ENCODE measurements at places on chromosomes 12 and 14.

GRCh38 chr12:7242176-7243101 lies 53.0 kb downstream of the PEX5 start:
- no peak for DNase-seq

DNA sequence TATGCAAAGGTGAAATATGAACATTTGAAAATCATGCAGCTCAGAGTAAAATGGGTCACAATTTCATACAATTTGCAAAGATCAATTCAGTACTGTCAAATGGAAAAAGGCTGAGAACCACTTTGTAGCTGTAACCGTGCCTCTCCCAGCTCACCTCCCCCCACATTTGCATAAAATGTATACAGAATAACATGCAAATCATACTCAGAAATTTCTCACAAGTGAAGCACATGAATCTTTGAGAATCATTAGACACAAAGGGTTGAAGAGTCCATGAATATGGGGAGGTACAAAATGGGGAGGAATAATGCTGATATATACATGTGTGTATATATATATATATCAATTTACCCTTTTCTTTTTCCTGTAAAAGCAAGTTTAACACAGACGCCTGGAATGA lies 162.1 kb downstream of the APAF1 start:
- no peak for DNase-seq

- no peak for DNase-seq
These were observed 64.2 kb downstream of the GALNT9 start for GRCh38 chr12:132265056-132265800.

- no peak for DNase-seq
These were observed 57.0 kb downstream of the BBS10 start for GRCh38 chr12:76290963-76291859.

GRCh38 chr12:57430112-57430930 lies 522 bp downstream of the R3HDM2 start:
- DNase-seq, result no peak

DNA sequence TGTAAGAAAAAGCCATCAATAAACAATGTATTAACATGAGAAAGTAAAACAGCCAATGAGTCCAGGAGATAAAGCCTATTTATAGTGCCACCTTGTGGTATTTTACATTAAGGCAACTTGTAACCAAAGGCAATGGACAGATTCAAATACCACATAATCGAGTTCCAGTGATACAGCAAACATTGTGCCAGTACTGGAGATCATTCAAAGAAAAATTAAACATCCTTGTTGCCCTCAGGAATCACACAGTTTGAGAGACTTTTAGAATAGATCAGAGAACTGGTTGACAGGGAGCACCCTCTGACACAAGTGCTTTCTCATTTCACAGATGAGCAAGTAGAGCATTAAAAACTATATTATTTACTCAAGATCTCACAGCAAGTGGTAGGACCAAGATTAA lies 98.1 kb downstream of the DDHD1 start:
- peak; percentile 17 for DNase-seq

DNA sequence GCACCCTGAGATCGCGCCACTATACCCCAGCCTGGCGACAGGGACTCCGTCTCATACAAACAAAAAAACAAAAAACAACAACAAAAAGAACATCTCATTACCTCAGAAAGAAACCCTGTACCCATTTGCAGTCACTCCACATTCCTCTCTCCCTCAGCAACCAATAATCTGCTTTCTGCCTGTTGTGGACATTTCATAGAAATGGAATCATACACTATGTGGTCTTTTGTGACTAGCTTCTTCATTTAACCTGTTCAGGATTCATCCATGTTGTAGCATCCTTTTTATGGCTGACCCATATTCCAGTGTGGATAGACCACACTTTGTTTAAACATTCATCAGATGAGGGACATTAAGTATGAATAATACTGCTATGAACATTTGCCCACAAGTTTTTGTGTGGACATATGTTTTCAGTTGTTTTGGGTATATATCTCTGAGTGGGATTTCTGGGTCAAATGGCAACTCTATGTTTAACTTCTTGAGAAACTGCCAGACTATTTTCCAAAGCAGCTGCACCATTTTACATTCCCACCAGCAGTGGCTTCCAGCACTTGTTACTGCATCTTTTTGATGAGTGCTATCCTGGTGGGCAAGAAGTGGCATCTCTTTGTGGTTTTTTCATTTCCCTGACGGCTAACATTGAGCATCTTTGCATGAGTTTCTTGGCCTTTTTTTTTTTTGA lies 5.9 kb upstream of the RCOR1 start:
- no peak for DNase-seq

GRCh38 chr12:88493636-88494035 lies 86.6 kb downstream of the KITLG start:
- no peak for DNase-seq

- no peak for DNase-seq
These were observed 25.9 kb upstream of the COL2A1 start for GRCh38 chr12:48030173-48030650.

GRCh38 chr12:118946256-118946655 lies 35.1 kb upstream of the SRRM4 start:
- no peak for DNase-seq

DNA sequence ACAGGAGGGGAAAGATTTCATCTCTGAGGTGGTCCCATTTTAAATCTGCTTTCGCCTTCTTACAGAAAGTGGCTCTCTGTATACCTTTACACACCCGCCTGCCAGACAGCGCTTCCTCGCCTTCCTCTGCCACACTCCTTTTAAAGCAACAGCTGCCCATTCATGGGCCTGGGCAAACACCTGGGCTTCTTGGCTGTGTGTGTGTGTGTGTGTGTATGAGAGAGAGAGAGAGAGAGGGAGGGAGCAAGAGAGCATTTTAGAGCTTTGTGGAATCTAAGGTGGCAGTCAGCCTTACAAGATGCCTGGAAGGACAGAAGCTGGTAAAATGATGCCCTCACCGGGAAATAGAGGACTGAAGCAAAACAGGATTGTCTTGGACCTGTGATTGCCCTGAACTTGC lies 20.0 kb downstream of the PTHLH start:
- no peak for DNase-seq

DNA sequence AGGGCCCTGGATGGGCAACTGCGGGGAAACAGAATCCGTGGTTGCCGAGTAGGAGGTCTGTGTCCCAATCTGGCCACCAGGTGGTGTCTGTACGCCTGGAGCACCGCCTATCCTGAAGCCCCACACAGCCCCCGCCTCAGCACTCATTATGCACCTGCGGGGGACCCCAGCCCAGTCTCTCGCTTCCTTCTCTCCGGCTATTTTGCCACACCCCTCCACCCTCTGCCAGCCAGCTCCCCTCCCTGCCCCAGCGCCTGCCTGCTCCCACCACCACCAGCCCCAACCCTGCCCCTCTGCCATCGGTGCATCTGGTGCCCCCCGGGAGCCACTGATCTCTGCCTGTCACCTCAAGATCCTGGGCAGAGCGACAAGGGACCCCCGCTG lies 2.2 kb upstream of the NXPH4 start:
- DNase-seq, result peak; percentile 17

- no peak for DNase-seq
These were observed 1372.7 kb downstream of the AACS start for GRCh38 chr12:126437934-126438333.

DNA sequence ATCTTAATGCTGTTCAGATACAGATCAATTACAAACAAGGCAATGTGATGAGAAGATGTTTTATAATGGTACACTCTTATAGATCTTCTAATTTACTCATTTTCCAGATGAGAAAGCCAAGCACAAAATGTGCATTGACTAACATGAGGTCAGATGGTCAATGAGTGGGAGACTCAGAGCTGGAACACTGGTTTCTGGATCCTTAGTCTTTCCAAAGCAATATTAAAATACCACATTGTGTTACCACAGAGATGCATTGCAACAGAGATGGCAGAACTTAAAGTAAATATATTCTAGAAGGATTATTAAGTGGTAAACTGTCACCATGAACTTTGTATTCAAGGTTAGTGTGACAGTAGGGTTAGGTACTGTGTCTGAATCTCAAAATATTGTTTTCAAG lies 113.6 kb downstream of the SLC15A5 start:
- DNase-seq, result no peak

DNA sequence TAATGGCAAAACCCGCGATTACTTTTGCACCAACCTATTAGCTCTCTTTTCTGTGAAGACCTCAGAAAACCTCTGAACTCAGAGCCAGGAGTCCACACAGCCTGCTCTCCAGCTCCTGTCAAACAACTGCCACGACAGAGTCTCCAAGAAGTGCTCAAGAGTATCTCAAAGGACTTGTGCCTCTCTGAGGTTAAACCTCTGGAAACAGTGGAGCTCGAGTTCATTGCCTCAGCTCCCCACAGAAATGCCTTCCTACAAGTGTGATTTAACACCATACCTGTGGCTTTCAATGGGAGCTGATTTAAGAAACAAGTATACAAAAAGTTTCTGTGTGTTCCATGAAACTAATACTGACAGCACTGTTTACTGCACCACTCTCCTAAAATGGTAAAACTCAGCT lies 20.1 kb downstream of the ACTN1 start:
- no peak for DNase-seq

GRCh38 chr14:32710731-32711680 lies 227.7 kb upstream of the NPAS3 start:
- no peak for DNase-seq

DNA sequence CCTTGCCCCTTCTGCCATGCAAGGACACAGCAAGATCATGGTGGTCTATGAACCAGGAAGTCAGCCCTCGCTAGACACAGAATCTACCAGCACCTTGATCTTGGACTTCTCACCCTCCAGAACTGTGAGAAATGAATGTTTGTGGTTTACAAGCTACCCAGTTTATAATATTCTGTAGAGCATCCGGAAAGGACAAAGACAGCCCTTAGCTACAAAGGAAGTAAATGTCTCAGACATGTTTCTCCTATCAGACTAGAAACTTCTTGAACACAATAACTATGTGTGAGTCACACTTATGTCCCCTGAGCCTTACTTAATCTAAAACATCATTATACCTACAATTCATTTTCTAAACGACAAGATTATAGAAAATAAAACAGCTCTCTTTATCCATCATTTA lies 176.7 kb downstream of the KLHL28 start:
- no peak for DNase-seq

DNA sequence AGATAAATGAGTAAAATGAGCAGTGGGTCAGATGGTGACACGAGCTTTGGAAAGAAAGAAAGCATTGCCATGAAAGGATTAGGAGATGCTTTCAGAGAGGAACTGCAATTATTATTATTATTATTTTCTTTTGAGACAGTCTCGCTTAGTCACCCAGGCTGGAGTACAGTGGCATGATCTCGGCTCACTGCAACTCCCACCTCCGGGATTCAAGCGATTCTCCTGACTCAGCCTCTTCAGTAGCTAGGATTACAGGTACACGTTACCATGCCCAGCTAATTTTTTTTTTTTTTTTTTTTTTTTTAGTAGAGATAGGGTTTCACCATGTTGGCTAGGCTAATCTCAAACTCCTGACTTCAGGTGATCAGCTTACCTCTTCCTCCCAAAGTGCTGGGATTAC lies 77.4 kb downstream of the ST8SIA1 start:
- DNase-seq, result no peak

DNA sequence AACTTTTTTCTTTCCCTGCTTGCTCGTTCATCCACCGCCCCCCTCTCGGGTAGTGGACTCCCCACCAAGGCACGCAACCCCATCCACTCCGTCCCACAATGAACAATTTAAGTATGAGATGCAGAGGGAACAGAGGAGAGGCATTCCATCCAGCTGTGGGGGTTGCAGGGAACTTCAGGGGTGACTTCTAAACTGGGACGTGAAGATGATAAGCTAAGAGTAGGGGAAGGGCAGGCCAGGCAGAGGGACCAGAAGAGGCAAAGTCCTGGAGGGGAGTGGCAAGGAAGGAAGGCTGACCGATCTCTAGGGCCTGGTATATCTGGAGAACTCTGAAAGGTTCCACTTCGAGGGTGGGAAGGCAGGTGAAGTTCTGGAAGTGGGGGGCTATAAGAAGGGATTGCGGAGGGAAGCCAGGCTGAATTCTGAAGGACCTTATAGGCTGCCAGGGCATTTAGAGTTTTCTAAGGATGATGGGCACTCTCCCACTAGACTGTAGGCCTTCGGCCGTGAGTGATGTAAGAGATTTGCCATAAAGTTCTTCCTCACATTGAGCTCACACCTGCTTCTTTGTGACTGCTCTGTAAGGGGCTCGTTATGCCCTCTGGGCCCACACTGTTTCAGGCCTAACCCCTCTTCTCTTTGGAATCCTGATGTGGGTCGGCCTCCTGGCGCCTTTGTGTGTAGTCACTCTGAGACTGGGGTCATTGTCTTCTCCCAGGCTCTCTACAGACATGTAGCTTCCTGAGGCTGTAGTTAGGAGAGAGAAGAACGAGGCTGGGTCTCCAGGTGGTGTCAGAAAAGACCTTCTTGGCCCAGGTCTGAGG lies 12.1 kb downstream of the NFATC4 start:
- DNase-seq, result no peak

DNA sequence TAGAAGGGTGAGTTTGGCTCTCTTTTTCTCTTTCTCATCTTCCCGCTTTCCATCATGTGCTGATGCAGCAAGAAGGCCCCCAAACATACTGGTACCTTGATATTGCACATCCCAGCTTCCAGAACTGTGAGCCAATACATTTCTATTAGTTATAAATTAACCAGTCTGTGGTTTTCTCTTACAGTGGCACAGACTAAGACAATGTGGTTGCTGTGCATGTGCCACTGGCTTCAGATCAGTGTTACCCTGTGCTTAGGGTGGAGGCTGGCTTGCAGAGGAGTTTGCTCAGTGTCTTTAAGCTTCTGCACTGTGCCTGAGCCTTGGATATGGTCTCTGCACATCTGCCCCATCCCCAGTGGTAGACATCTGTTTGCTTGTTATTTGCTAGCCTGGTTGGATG lies 5.5 kb downstream of the IFI27L2 start:
- no peak for DNase-seq

DNA sequence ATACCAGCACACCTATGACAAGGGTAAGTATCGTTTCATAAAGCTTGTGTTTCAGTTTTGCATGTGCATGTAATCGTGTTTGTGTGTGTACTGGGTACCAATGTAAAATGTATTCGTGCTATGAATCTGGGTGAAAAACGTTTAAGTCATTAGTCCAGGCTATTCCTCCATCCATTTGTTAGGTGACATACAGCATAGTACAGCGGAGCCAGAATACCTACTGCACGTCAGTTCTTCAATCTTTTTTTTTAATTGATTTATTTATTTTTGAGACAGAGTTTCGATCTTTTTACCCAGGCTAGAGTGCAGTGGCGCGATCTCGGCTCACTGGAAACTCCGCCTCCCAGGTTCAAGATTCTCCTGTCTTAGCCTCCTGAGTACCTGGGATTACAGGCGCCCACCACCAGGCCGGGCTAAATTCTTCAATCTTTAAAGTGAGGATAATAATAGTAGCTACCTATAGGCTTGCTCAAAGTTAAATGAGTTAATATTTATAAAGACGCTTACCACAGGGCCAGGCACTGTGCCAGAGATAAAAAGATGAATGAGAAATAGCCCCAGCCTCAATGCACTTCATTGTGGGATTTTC lies 661 bp upstream of the RPS26 start:
- no peak for DNase-seq

DNA sequence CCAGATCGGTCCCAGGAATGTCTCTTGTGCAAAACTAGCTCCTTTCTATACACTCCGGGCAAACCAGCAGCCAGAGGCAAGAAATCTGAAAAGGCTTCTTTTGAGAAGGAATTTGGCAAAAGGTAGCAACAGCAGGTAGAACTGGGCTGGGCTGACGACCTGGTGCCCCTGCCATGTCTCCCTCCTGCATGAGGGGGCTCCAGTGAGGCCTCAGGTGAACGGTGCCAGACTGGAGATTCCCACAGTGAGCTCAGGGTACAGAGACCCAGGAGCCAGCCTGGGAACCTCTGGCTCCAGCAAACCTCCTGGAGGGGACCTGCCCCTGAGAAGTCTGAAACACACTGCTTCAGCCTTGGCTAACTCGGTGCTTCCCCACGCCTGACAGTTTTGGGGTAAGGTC lies 10.8 kb downstream of the ITPK1 start:
- no peak for DNase-seq

Data from pulmonary artery endothelial cell (primary cell).